ENCODE measurements at places on chromosomes 1 and 21.
A peak's percentile ranks its signal among the peaks of the same experiment; 100 is the strongest.

- no peak for DNase-seq
Observed at GRCh38 chr1:223695941-223696340, 16.4 kb upstream of the CAPN2 start.

GRCh38 chr1:25458541-25459298 lies 28.0 kb downstream of the MACO1 start:
- DNase-seq, result no peak

DNA sequence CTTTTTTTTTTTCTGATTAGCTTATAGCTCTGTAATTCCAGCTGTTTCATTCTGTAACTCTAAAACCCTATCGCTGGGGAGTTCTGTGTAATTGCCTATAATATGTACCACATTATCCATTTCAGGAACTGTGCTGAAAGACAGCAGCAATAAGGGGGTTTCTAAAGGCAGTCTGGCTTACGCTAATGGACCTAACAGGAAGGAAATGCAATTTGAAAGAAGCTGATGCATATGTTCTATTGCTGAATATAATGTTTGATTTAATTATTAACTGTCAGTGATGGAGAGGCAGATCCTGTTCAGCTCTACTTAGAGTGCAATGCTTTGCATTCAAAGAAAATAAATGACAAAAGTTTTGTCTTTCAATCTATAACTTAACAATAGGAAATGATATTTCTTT lies 209.4 kb upstream of the SNX7 start:
- peak; percentile 63 for DNase-seq

- DNase-seq, result no peak
Observed at GRCh38 chr1:245946905-245947304, 560.2 kb downstream of the SMYD3 start.

- DNase-seq, result no peak
Observed at GRCh38 chr1:119787776-119788175, 19.1 kb upstream of the HMGCS2 start.

GRCh38 chr1:29682171-29682918 lies 446.0 kb downstream of the PTPRU start:
- no peak for DNase-seq

DNA sequence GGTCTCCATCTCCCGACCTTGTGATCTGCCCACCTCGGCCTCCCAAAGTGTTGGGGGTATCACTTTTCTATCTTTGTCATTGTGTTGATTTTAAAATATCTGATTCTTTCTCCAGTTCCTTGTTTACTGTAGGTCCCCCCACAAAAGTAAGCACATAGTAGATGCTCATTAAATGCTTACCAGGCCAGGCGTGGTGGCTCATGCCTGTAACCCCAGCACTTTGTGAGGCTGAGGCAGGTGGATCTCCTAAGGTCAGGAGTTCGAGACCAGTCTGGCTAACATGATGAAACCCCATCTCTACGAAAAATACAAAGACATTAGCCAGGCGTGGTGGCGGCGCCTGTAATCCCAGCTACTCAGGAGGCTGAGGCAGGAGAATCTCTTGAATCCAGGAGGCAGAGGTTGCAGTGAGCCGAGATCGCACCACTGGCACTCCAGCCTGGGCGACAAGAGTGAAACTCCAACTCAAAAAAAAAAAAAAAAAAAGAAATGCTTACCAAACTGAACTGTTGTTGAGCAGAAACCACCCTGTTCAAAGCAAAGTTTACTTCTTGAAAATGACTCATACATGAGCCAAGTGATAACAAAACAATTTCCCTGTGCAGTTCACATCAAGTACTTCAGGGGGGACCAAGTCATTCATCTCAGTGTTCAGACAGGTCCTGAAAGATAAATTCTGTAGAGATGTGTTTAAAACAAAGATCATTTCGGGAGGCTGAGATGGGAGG lies 24.3 kb upstream of the NID1 start:
- DNase-seq, result no peak

GRCh38 chr1:184582411-184582810 lies 172.2 kb downstream of the EDEM3 start:
- DNase-seq, result no peak

GRCh38 chr21:33938381-33938780 lies 22.8 kb upstream of the ATP5PO start:
- no peak for DNase-seq

DNA sequence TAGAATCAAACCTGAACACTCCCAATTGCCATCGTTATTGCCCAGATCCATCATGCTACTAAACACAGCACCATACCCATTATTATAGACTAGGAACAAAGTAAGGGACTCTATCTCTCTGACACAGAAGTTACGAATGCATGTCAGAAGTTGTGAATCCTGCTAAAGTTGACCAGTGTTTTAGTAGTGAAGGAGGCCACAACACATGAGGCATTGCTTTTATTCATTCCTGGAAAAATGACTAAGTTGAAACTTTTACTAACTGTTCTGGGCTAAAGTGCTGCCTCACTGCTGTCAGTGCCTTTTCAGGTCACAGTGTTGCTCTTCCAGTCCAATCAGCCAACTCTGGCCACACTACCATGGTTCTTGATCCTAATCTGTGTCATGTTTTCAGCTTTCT lies 911.1 kb downstream of the TTLL7 start:
- no peak for DNase-seq

- no peak for DNase-seq
Observed at GRCh38 chr1:56709269-56709880, 64.3 kb downstream of the PRKAA2 start.

GRCh38 chr21:35467566-35467965 lies 418.5 kb upstream of the RUNX1 start:
- no peak for DNase-seq

DNA sequence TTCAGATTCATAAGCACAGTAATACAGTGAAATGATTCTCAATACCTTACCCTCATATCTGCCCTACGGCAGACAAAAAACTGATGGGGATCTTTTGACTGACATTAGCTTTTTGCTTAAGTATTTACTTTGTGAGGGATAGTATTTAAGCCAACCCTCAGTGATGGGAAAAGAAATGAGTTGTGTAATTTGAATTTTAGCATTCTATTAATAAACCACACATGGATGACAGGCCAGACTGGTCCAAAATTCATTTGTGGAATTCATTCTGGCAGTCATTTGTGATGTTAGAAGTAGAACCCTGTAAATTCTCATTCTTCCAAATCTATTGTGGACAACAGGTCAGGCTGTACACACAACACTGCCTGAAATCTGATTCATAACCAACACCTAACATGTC lies 14.9 kb downstream of the TRIM33 start:
- no peak for DNase-seq

- no peak for DNase-seq
Observed at GRCh38 chr1:15435239-15436077, 2.8 kb upstream of the CTRC start.

DNA sequence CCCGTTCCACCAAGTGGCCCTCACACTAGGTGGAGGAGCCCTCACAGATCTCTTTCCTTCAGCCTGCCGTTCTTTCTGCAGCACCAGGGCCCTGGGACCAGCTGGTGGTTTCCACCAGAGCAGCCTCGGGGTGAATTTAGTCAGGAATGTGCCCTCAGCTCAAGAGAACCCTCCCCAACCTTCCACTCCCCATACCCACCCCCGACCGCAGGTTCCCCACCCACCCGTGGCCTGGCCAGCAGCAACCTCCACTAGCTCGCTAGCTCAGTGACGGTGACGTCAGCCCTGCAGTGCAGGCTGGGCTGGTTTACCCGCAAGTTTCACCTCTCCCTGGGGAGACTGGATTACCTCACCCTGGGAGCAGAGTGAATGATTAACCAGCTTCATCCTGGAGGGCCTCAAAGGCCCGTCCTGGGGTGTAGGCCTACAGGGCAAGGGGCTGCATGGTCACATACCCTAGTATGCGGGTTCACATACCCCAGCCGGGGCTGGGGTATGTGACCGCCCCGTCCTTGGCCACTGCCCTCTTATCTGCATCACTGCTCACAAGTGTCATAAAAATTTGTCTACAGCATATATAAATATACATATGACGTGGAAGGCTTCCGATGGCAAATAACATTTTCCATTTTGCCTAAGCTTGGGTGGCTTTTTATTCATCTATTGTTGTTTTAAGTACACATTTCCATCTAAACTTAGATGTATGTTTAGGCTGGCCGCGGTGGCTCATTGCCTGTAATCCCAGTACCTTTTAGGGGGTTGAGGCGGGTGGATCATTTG lies 24.5 kb downstream of the ELF3 start:
- DNase-seq, result peak; percentile 83

DNA sequence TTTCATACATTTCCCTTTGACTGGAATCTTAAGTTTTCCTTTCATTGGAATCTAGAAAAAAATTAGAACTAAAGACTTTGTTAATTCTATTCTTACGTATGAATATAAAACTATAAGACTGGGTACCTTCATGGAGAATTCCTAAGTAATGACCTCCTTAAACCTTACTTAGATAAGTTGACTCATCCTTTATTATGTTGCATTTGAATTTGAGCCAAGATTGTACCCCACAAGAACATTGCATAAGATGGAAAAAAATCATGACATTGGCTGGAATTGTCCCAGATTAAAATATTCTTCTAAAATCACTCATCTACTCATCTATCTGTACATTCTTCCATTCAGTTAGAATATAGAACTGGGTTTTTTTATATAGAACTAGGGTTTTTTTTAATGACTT lies 137.4 kb downstream of the C1orf21 start:
- DNase-seq, result no peak

- DNase-seq, result no peak
Observed at GRCh38 chr1:3058263-3059030, 10.6 kb upstream of the PRDM16 start.

DNA sequence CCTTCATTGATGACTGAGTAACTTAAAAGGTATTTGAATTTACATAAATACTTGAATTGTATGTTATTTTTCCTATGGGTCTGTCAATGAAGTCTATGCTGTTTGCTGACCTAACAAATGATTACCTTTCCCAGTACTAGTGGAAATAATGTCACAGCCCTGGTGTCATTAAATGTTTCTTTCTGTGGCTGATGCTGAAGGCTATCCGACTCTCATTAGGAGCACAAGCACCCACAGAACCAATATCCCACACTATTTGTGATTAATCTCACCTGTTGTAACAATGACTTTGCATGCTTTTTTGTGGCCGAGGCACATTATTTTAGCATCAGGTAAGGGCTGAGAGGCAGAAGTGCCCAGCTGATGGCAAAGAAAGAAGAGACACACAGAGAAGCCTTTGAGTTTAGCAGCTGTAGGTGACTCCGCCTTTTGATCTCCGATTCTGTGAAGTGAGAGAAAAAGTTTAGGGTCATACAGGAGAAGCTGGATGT lies 25.8 kb upstream of the TRIM45 start:
- DNase-seq, result no peak

DNA sequence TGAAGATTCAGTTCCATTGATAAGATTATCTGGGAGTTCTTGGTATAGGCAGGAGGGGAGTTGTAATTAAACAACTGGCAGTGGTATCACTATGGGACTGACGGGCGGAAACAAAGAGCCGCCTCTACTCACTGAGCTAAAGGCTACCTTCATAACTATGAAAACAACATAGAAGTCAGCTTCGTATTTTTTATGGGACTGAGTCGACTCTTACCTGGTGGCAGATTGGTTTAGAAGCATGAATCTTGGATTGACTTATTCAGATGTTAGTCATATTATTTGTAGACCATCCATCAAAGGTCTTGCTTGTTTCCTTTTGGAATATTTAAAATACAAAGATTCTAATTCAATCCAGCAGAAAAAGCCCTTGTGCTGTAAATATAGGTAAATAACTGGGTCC lies 6.3 kb upstream of the HHIPL2 start:
- DNase-seq, result no peak

DNA sequence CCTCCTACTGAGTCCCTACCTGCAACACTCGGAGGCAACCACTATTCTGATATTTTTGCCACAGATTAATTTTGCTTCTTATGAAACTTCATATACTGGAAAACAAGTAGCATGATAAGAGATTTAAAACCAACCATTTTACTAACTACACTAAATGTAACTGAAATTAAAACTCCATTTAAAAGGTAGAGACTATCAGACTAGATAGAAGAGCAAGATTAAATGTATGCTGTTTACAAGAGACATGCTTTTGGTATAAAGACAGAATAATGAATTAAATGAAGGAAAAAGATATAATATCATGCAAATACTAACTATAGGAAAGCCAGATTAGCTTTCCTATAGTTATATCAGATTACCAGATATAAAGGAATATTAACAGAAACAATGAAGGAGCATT lies 175.9 kb downstream of the DYRK1A start:
- no peak for DNase-seq

DNA sequence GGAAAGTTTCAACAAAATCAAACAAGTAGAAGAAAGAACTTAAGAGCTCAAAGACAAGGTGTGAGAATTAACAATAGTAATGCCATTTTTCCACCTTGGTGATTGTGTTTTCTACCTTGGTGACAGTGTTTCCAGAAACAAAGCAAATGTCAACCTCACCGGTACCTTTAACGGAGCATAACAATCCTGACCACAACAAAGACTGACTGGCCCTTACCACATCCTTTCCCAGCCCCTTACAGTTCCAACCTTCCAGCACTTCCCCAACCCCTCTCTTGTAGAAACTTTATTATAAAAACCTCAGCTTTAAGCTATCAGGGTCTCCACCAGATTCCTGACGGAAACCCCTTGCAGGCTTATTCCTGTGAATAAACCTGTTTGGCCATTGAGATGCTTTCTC lies 16.7 kb downstream of the STYXL2 start:
- no peak for DNase-seq

- no peak for DNase-seq
Observed at GRCh38 chr1:84693005-84693404, 2.7 kb upstream of the SSX2IP start.

GRCh38 chr1:36768486-36769178 lies 265.7 kb downstream of the GRIK3 start:
- DNase-seq, result peak; percentile 30

- no peak for DNase-seq
Observed at GRCh38 chr1:246779561-246780175, 55.5 kb downstream of the SCCPDH start.

DNA sequence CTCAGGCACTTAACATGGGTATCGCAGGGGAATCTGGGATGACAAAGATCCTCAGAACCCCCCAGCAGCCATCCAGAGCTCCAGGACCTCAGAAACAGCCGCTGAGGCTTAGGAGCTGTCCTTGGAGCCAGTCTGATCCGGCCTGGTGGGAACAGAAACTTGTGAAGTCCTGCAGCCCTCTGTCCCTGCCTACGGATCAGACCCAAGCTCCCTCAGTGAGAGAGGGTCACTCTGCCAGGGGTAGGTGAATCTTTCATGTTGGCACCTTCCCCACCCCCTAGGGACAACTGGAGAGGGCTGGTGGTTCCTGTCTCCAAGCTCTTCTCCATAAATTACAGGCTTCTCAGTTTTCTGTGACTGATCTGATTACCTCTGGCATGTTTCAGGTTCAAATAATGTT lies 122.3 kb downstream of the TLR5 start:
- no peak for DNase-seq

GRCh38 chr1:81679942-81680341 lies 120.8 kb upstream of the ADGRL2 start:
- DNase-seq, result no peak

Data from BE2C (cell line).